ENCODE measurements at places on chromosomes 2 and 18.

- DNase-seq = peak; percentile 79
These were observed 626 bp upstream of the SLC1A4 start for GRCh38 chr2:64988420-64989125.

DNA sequence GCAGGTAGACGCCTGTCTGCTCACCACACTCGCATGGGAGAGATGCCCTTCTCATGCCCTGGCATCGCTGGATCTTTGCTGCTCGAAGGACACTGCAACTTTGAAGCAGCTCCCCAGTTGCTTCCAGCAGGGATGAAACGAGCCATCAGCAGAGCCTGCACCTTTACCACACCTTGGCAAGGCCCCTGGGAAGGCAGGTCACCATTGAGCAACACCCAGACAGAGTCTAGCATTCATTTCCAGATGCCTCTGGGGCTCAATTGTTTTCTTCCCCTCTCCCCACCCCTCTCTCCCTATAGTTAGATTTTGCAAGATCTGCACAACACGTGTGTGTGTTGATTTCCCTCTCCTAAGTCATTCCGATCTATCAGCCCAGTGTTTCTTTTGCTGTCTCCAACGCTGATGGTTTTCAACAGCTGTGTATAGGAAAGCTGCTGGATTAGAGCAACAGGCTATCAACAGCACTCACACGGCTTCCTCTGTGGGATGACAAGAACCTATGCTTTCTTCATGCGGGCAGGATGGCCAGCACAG, 25.6 kb upstream of the INHBB start:
- DNase-seq = no peak

- no peak for DNase-seq
These were observed 48.8 kb downstream of the ALPK2 start for GRCh38 chr18:58580078-58580477.

DNA sequence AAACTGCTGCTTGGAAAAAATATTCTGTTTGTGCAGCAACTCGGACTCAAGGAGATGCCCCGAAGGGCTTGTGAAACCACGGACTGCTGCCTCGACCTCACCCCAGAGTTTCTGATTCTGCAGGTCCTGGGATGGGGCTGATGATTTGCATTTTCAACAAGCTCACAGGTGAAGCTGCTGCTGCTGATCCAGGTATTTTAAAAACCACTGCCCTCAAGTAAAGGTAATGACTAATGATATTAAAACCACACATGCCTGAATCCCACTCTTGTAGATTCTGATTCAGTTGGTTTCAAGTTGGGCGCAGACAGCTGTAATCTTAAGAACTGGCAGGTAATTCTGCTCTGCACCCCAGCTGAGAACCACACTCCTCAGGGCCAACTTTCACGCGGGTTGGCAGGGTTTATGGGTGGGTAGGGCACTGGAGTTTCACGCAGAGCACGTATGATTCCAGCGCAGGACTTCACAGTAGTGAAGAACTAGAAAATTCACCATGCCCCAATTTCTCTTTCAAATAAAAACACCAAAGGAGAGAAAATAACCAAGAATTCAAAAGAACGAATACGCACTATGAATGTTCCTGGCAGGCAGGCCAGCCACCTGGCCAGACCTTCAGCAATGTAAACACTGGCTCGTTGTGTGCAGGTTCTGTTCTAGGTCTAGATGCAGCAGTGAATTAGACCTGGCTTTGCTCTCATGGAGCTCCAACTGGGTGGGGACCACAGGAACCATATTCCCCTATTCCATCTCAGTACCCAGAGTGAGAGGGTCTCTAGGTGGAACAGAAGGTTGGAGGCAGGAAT, 74.6 kb upstream of the ZFP36L2 start:
- DNase-seq = no peak

DNA sequence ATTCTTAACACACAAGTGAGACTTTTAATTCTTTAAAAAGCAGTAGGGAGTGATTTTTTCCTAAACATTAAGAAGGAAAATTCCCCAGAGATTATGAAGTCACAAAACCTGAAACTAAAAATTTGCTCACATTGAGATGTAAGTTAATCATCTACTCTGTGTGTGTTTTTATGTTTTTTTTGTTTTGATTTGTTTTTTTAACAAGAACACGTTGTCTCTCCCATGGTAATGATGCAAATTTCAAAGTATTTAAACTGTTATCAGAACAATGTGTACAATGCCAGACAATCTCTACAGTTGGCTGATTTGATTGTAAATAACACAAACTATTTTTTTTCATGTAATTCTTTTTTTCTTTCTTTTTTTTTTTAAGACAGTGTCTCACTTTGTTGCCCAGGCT, 71.5 kb downstream of the COLEC12 start:
- DNase-seq = no peak

- no peak for DNase-seq
These were observed 365 bp downstream of the CUL3 start for GRCh38 chr2:224584785-224585210.

DNA sequence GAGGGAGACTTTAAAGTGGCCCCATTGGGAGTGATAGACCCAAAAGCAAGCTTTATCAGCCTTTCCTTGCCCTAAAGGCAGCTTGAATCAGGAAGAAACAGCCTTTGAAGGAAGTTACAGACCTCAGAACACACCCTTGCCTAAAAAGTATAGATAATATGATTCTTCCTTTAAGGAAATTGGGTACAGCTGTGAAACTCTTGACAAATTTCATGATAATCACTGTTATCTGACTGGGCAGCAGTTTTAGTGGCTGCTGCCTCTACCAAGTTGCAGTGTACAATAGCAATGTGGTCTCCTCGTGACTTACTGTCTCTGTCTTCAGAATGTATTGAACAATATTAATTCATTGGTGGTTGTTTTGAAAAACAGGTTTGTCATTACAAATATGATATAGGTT, 16.7 kb downstream of the HOXD1 start:
- no peak for DNase-seq

DNA sequence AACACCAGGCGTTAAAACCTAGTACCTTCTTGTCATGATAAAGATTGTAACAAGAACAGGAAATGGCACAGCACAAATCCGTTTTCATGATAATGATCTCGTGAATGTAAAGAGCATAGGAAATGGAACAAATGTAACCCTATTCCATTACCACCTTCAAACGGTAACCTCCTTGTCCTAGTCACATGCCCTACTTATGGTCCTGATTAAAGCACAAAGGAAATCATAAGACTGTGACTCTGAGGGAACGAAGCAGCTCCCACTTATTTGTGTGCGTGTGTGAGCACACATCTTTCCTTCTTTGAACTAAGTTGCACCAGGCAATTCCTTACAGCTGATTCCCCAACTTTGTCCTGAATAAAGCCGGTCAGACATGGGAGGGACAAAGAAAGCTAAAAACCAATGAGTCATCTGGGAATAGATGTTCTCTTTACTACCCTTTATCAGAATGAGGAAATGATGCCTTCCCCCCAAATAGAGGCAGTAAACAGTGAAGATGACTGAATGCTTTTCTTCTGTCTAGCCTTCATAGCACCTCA, 192.6 kb downstream of the IKZF2 start:
- DNase-seq = no peak

- DNase-seq = no peak
These were observed 64.7 kb upstream of the KLF7 start for GRCh38 chr2:207230261-207231105.

GRCh38 chr2:217092710-217093379, 233.0 kb upstream of the TNP1 start:
- no peak for DNase-seq

- no peak for DNase-seq
These were observed 693 bp upstream of the PDK1 start for GRCh38 chr2:172555272-172555521.

DNA sequence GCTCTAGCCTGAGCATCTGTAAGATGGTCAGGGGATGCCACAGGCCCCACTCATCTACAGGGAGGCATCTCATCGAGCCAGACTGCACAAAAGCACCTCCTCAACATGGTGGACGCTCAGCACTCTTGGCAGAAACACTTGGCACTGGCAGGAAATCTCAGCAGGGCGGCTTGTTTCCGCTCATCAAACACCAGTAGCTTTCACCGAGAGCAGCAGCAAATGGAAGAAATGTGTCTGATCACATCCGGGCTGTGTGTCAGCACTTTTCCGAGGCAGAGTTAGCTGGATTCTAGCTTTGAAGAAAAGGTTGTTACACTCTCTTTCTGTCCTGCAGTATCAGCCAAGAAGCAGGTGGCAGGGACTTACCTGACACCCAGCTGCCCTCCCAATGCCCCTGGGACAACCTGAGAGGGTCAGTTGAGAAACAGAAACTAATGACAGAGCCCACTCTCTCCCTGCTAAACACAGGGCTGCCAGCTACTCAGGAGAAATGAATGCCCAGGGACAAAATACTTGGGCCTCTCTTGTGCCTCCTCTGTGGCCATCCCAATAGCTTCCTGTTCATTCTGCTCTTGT, 68.9 kb upstream of the FZD7 start:
- DNase-seq = no peak

DNA sequence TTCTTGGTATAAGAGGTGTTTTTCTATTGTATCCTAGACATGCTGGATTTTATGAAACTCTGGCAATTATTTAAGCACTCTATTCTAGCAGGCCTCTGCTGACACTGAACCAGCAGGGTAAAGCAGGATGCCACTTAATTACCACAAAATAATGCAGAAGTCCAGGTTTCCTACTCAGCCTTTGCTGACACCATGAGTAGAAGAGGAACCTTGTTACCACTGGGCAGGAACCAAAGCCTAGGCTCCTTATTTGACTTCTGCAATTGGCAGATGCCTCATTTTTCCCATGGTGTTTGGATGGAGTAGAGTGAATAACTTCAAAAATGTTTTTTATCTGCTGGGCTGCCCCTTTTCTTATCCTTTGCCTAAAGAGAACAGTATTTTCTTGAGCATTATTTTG, 60.8 kb downstream of the THNSL2 start:
- DNase-seq = no peak

GRCh38 chr2:101160454-101160853, 9.3 kb upstream of the TBC1D8 start:
- no peak for DNase-seq

- no peak for DNase-seq
These were observed 462.3 kb downstream of the MEIS1 start for GRCh38 chr2:66897181-66897580.

DNA sequence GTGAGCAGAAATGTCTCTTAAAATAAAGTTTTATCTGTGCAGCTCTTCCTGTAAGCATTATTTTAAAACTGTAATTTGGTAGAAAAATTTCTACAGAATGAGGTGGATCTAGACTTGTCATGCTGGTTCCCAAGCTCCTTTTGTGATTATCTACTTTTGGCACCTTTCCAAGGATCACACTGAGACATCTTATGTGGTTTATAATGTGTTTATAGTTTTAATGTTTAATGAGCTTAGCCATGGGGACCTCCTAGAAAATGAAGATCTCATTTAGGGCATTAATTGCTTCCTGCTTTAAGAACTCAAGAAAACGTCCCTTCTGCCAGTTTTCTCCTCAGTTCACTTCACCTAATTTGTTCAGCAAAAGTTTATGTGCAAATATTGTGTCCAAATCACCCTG, 468.4 kb downstream of the SUCLG1 start:
- no peak for DNase-seq

DNA sequence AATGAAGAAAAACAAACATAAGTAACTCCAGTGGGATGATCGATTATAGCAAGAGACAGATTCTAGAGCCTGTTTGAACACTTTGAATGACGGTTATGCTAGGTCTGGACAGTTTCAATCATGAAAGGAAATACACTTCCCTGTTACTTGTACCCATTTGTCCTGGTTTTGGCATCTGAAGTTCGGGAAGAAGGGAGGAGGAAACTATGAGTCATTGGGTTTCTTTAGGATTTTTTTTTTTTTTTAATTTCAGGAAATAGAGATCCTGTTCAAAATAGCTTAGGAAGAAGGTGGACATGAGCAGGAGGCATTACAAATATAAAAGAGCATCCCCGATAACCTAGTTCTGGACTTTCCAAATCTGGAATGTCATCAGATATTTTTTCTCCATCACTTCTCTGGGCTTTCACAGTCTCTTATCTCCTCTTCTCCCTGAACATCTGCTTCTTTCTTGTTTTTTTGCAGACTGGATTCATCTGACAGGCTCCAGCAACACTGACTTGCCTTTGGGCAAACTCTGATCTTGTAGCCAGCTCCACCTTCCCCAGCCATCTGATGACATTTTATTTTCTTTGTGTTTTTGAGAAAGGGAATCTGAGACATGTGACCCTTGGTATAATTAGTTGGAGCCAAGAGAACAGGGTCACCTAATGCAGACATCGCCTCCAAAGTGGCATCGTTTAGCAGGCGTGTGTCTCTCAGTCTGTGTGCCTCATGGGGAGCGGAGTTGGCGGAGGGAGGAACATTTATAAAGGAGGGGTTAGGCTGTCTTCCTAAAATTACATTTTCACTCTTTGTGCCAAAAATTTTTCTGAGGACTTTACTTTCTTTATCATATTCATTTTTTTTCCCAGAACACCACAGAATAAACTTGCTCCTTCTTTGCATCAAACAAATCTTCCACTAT, 195.3 kb upstream of the EPHA4 start:
- no peak for DNase-seq

DNA sequence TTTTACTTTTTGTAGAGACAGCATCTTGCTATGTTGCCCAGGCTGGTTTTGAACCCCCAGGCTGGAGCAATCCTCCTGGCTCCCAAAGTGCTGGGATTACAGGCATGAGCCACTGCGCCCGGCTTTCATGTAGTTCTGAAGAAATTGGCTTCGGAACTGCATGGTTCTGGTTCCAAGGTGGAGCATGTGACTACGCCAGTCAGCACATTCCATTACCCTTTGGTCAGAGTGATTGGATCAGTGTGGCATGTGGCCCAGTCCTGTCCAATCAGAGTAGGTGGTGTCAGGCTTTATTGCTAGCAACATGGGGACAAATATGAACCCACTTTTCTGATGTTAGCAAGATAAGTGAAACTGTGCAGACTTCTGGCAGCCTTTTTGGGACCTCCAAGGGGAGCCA, 16.3 kb upstream of the ATOH8 start:
- DNase-seq = peak; percentile 81

DNA sequence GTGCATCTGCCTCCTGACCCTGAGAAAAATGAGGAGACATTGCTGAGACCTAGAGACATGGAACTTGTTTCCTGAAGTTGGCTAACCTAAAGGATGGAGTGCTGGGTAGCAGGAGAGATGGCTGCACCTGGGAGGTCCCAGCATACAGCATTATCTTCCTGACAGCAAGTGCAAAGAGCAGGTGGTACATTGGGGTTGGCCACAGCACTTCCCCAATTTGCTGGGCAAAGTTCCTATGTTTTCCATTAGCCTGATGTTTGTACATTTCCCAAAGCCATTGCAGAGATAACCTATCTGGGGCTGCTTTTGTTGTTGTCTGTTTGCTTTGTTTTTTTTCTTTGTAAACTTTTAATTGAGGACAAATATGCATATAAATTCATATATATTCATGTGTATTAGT, 296.7 kb downstream of the HRH4 start:
- no peak for DNase-seq

GRCh38 chr2:45881970-45882581, 230.6 kb downstream of the PRKCE start:
- no peak for DNase-seq

- no peak for DNase-seq
These were observed 925 bp upstream of the NPC1 start for GRCh38 chr18:23587220-23587642.

- DNase-seq = no peak
These were observed 30.0 kb upstream of the ATG16L1 start for GRCh38 chr2:233221378-233222063.

GRCh38 chr18:33123862-33124518, 316.5 kb downstream of the CCDC178 start:
- DNase-seq = no peak
